ENCODE measurements at places on chromosomes 5 and 9. TPM values are rescaled to one million over a fixed set of nuclear protein-coding genes. Genes with fewer than 3 reads are reported as not detected.
A peak's percentile ranks its signal among the peaks of the same experiment; 100 is the strongest.

GRCh38 chr5:148730270-148730669, 75.9 kb upstream of the HTR4 start:
- no peak for DNase-seq

KIAA0825 gene
- total RNA-seq = 3.9 TPM

GRCh38 chr9:3001311-3001710, 157.4 kb upstream of the PUM3 start:
- no peak for DNase-seq

DNA sequence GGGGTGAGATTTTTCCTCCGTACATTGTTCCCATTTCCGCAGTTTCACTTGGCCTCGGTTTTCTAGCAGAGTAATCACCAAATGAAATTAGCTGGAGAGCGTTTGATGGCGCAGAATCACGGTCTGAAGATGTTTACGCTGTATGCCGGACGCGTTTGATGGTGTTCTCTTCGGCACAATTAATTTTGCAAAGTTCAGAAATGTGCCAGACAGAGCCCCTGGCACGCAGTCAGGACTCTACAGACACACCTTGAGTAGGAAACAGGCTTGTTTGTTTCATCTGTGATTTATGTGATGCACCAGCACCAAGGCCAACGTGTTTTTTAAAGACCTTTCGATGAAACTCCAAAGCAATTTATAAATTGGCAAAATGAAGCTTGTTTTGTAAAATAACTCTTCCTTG, 863 bp upstream of the LIFR start:
- peak; percentile 49 for DNase-seq

- DNase-seq = no peak
These were observed 72.4 kb downstream of the TEK start for GRCh38 chr9:27181381-27181780.

EGR1 gene
- 72.7 TPM for total RNA-seq

CCDC107 gene
- 19.1 TPM for total RNA-seq

DNA sequence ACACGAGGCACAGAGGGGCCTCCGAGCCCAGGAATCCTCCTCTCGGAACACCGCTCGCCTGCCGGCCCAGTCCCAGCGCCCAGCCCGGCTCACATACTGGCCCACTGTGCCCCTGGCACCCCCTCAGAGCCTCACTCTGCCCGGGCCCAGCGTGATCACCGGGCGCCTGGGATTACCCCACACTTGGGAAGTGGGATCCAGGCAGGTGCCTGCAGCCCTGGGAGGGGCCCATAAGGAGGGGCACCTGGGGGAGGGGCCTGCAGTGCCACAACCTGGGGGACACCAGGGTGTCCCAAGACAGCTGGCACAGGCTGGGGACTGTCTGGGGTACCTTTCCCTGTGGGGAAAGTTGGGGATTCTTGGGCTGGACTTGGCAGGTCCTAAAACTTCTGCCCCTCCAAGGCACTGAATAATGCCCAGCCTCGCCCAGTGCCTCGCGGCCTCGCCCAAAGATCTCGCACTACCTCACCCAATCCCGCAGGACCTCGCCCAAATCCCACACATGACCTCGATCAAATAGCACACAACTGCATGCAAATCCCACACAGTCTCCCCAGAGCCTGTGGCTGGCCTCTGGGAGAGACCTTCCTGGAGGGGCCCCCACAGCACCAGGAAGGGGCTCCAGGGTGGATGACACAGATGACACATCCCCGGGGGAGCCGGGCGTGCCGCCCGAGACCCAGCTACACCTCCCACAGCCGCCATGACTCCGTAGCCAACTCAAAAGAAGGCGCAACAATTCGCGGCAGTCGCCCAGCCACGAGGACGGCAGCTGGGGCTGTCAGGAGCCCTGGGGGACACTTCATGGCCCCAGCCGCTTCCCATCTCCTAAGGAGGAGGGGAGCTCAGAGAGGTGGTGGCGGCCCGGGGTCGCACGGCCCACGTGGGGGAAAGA, 13.7 kb downstream of the NOTCH1 start:
- no peak for DNase-seq

SLC36A2 gene
- total RNA-seq = not detected

P4HA2 gene
- 36.9 TPM for total RNA-seq

DNA sequence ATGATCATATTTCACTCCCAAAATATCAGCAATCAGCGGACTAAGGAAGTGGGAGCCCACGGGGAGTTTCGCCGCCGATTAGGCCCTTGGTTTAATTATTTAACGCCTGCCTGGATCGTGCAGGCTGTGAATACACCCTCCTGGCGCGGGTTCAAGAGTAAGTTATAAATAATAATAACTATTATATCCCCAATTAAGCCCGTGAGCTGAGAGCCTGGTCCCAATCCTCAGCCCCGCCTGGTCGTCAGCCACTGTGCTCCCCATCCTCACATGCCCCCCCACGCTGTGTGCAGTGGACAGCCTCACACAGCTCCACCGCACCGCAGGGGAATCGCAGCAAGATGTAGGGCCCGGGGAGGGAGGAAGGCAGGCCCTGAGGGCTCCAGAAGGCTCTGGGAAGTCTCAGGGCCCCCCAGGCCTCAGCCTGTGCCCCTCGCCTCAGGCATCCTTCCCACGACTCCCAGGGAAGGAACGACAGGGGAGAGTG, 10.8 kb upstream of the PRRX2 start:
- no peak for DNase-seq

GRCh38 chr9:134459164-134459563, 132.9 kb downstream of the RXRA start:
- DNase-seq = no peak

GRCh38 chr5:170791325-170791954, 7.9 kb downstream of the GABRP start:
- no peak for DNase-seq

- DNase-seq = no peak
These were observed 307.3 kb downstream of the MLLT3 start for GRCh38 chr9:20314981-20315380.

GRCh38 chr9:18371621-18372020, 102.3 kb upstream of the ADAMTSL1 start:
- no peak for DNase-seq

DNA sequence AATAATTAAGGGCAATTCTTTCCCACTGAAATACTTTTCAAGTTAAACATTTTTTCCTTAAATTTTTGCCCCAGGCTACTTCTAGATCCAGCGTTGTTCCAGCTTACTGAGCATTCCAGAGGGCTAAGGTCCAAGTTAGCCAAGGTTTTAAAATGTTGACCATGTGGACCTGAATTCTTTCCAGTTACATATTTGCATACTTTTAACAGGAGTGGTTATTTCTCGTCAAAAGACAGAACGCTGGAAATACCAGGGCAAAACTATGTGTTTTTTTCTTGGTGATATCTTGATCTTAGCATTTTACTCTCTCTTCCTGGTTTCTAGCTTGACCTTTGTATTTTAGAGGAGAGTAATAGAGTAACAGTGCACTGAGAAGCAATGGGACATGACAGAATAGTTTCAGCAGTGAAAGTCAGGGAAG, 32.8 kb downstream of the TMC1 start:
- no peak for DNase-seq

- no peak for DNase-seq
These were observed 8.7 kb downstream of the HNRNPAB start for GRCh38 chr5:178213003-178213461.

DNA sequence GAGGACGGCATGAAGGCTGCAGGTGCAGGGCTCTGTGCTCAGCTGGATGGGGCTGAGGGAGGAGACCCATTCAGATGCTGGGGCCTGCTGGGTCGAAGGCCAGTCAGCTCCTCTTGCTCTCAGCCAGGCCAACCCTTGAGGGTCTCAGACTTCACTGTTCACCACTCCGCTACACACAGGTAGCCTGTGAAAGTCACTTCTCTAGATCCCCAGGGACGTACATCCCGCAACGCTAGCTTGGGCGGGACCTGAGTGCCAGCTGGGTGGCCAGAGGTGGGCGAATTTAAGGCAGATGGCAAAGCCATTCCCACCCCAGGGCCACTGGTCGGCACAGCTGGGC, 42.2 kb upstream of the FCN1 start:
- DNase-seq = no peak

DNA sequence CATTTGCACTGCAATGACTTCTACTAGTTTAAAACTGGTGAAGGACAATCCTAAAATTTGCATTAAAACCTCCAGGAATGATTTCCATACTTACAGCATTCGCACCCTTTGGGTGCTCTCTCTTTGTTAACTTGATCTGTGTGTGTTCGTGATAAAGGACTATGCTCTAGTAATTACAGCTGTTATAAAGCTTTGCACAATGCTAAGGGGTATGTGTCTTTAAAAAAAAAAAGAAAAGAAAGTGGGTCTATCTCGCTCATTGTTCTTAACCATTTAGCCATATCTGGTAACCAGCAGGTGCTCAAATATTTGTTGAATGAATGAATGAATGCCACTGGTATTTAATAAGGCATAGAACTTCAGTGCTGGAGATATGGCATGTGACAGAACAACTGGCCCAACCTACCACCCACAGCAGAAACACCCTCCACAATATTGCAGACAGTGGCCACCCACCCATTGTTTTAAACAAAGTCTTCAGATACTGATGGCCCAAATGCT, 8.7 kb downstream of the TRIM36 start:
- no peak for DNase-seq

All from ovary (tissue), 10 donors.